ENCODE measurements at places on chromosomes 16 and 17.

DNA sequence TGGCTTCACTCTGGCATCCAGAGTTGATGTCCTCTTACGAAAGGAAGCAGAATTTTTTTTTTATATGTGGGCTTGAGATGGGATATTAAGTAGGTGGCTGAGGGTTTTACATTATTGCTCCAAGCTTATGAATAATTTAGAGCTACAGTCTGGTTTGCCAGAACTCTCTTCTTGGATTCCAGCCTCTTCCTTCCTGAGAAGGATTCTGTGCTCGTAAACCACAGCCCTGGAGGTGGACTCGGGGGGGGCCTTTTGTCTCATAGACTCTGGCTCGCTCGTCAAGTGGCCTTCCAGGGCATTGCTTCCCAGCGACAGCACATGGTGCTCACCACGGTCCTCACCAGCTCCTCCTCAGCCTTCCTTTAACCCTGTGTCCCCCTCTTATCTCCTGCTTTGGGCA lies 43.2 kb downstream of the TMEM11 start:
- no peak for DNase-seq

- no peak for DNase-seq
These were observed 102.2 kb downstream of the AATF start for GRCh38 chr17:37050920-37051319.

- no peak for DNase-seq
These were observed 6.0 kb downstream of the GGNBP2 start for GRCh38 chr17:36550491-36551417.

GRCh38 chr16:81531419-81531821 lies 86.8 kb downstream of the CMIP start:
- no peak for DNase-seq

GRCh38 chr17:58536542-58536941 lies 22.1 kb upstream of the MTMR4 start:
- DNase-seq: no peak

- no peak for DNase-seq
These were observed 134.5 kb upstream of the CHMP6 start for GRCh38 chr17:80856863-80857755.

DNA sequence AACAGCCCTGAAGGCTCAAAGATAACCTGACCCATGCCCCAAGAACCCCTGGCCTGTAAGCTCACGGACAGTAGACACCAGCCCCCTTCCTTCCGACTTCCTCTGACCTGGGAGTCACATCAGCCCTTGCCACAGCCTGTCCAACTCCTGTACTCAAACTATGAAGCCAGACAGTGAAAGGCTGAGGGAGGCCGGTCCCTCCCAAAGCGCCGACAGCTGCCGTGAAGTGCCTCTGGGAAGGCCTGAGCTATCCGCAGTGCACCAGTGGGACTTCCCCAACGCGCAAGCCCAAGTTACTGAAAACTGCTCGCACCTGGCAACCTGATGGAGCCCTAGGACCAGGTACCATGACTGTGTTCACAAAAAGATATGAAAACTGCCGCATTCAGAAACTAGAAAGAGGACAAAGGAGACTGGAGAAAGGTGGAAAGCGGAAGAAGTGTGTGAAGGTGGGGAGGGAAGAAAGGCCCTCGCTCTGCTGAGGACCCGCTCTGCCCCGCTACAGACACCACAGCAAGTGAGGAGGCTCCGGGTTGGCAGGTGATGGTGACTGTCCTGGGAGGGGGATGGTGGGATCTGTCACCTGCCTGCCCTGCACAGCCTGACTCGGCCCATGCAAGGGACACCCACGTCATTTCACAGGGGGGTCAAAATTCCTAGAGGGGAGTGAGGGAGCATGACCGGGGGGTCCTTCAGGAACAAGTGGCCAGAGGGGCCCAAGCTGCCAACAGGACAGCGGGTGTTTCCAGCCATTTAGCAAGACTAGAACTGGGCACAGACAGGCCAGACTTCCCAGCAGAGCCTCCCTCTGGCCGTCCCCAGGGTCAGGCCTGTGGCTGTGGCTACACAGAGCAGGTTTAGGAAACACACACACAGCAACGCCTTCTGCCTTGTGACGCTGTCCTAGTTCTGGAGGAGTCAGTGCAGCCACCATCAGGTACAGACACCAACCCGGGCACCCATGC lies 13.1 kb upstream of the TRAP1 start:
- DNase-seq: no peak
